Left kidney (tissue), 8 donors: ENCODE measurements at places on chromosomes 1 and 21. TPM values are rescaled to one million over a fixed set of nuclear protein-coding genes. Genes with fewer than 3 reads are reported as not detected.

CD1D gene
- polyA plus RNA-seq = 6.5 TPM

DNA sequence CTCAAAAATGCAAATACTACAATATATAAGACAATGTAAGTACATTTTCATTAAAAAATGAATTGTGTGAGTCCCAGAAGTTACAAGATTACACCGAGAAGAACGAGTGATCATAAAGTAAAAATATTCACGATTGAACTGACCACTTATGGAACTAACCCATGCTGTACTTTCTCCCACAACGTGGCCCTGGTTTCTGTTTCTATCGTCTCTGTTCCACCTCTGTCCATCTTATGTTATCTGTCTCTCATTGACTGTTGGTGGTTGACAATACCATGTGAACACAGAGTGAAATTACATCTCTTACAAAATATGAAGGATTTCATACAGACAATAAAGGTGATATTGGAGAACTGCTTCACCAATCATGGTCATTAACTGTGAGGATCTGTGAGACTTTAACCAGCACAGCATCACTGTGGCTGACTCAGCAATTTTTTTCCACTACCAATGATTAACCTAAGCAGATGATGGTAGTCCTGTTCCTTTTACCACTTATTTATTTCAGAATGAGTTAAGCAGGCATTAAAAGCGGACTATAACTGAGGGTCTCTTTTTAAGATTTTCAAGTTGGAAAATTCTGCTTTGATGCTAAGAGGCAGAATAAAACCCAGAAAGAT is 165.1 kb downstream of the TGFB2 start:
- DNase-seq = no peak

LEFTY1 gene
- 3.6 TPM for polyA plus RNA-seq

KCNJ9 gene
- polyA plus RNA-seq = 0.12 TPM

LIN28A gene
- polyA plus RNA-seq = 0.15 TPM

PDE9A gene
- 44.3 TPM for polyA plus RNA-seq

GRCh38 chr1:17419626-17420328 is 19.7 kb downstream of the RCC2 start:
- DNase-seq = no peak

DNA sequence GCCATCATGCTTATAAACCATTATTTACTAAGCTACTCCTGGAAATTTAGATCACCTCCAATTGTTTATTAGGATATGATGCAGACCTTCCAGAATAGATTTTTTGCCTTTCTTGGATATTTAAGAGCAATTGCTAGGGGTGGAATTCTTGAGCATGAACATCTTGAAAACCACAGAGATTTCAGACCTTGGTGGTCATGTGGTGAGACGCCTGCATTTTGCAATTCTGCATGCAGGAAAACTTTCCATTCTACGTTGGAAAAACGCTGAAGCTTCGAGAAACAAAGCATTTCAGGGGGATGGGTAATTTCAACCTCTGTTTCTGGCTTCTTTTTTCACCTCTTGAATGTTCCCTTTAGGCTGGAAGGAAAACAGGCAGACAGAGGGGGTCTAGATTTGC is 596.3 kb downstream of the KIF26B start:
- DNase-seq = no peak

SFN gene
- polyA plus RNA-seq = 0.55 TPM

- no peak for DNase-seq
These were observed 157.2 kb upstream of the UBE2U start for GRCh38 chr1:64046243-64046642.

DNA sequence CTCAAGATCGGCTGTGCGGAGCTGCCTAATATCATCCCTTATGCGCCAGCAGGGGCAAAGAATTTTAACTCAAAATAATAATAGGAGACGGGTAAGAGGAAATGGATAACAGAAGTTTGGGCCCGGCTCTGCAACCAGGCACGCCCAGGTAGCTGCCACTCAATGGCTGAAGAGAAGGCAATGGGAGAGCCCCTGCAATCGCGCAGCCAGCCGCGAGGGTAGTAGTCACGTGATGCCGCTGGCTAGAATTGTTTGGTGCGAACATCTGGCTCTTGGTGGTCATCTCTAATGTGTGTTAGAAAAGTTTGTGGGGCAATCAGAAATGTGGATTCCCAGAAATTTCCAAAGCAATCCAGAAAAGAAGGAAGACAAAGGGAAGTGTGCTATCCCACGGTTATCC is 12.3 kb downstream of the BARHL2 start:
- DNase-seq = no peak

- no peak for DNase-seq
These were observed 31.6 kb downstream of the ZMYND12 start for GRCh38 chr1:42424201-42424600.

TINAGL1 gene
- polyA plus RNA-seq = 31.0 TPM

DNA sequence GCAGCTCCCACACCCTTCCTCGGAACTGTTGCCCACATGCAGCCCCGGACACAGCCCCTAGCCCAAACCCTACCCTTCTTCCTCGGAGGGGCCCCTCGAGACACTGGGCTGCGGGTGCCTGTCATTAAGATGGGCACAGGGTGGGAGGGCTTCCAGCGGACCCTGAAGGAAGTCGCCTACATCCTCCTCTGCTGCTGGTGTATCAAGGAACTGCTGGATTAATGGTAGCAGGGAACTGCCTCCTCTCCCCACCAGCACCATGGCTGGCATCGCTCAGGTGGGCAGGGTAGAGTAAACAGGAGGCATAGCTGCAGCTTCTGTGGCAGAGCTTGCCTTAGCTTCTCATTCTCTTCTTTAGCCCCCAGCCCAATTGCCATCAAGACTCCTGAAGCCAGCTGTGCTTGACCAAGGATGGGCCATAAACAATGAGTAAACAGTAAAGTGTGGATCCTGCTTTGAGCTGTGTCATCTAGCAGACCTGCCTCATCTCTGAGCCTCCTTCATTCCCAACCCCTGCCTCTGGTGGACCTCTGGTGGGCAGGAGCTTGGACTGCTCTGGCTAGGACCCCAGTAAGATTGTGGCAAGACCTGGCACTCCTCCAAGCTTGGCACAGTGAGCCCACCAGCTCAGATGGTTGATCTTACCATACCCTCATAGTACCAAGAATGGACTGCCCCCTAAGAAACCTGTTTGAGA is at the start of gene LENEP:
TSS of gene LENEP (plus strand) at position 15 of the 697 bp plus-strand sequence. CDS start at position 37, 22 bp downstream.
- no peak for DNase-seq

DNA sequence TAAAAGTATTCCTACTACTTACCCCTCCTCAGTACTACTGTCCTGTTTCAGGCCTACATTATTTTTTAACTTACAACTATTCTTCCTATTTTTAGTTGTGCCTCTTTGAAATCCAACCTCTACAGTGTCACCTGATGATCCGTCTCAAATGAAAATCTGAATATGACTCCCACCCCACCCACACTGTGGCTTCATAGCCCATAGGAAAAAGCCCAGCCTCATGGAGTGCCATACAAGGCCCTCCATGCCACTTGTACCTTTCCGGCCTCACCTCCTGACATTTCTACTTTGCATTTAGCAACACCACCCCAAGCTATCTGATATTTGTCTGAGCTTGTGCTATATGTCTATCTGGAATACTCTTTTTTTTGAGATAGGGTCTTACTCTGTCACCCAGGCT is 49.3 kb downstream of the TRAF5 start:
- no peak for DNase-seq

GRCh38 chr1:27491748-27492700 is 2.1 kb upstream of the WASF2 start:
- DNase-seq = no peak

DNA sequence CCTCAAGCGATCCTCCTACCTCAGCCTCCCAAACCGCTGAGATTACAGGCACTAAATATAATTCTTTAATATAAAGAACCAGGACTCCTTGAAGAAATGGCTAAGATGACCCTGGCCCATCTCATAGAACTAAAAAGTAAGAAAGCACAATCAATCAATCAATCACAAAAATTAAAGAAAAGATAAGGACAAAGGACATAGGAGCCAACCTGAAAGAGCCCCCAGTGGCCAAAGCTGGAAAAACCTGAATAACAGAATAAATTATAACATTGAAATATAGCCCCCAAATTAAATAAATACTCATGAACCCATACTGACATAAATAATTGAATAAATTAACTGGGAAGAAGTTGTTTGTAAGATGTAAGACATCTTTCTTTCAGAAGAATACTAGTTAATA is 8.9 kb downstream of the NUP210L start:
- no peak for DNase-seq

GRCh38 chr1:94247138-94248094 is 10.0 kb upstream of the ARHGAP29 start:
- peak; percentile 71 for DNase-seq

SELE gene
- polyA plus RNA-seq = 0.52 TPM
